ENCODE measurements at places on chromosomes 4 and X. TPM values are rescaled to one million over a fixed set of nuclear protein-coding genes. Genes with fewer than 3 reads are reported as not detected.

GRCh38 chrX:133850399-133850798 lies 135.0 kb downstream of the GPC3 start:
- H3K27ac ChIP-seq = peak overlapping the region; percentile 26
- DNase-seq = no peak
- H3K27me3 ChIP-seq = no peaks in the 10 kb centered on the region
- peaks cover 40% of the 10 kb centered on the region for H3K36me3 ChIP-seq
- H3K4me3 ChIP-seq = no peak overlapping the region

- no peaks in the 10 kb centered on the region for H3K27me3 ChIP-seq
- no peak for DNase-seq
- no peaks in the 10 kb centered on the region for H3K36me3 ChIP-seq
- no peaks in the 10 kb centered on the region for H3K4me1 ChIP-seq
- H3K4me3 ChIP-seq = no peak overlapping the region
These were observed 302.4 kb downstream of the TEX13A start for GRCh38 chrX:104918122-104918521.

GRCh38 chr4:17426222-17426621 lies 85.7 kb downstream of the QDPR start:
- peaks cover 13% of the 10 kb centered on the region for H3K27me3 ChIP-seq
- no peak overlapping the region for H3K4me3 ChIP-seq
- no peak for DNase-seq
- H3K36me3 ChIP-seq = no peaks in the 10 kb centered on the region
- no peak overlapping the region for H3K27ac ChIP-seq
- H3K4me1 ChIP-seq = no peaks in the 10 kb centered on the region

GRCh38 chr4:124519196-124519595 lies 193.3 kb downstream of the ANKRD50 start:
- no peaks in the 10 kb centered on the region for H3K36me3 ChIP-seq
- H3K27me3 ChIP-seq = no peaks in the 10 kb centered on the region
- H3K27ac ChIP-seq = no peak overlapping the region
- H3K4me3 ChIP-seq = no peak overlapping the region
- no peak for DNase-seq

- H3K4me1 ChIP-seq = no peaks in the 10 kb centered on the region
- H3K27me3 ChIP-seq = no peaks in the 10 kb centered on the region
- no peaks in the 10 kb centered on the region for H3K36me3 ChIP-seq
- H3K27ac ChIP-seq = no peak overlapping the region
These were observed 1112.1 kb upstream of the AGA start for GRCh38 chr4:178554352-178554751.

DNA sequence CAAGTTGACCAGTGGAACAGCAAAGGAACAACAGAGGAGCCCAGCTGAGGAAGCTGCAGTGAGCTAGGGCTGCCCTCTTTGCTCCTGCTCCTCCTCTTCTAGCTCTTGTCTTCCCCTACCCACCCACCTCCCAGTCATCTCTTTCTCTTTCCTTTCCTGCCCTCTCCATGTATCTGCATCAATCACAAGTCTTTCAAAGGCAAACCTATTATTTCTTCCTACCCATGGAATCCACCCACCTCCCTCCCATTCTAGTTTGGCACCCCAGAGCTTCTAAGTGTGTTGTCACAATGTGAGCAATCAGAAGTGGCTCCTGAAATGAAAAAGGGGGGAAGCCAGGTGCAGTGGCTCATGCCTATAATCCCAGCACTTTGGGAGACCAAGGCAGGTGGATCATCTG lies 69.3 kb downstream of the TSC22D3 start:
- H3K4me1 ChIP-seq = peaks cover 9% of the 10 kb centered on the region
- no peak overlapping the region for H3K4me3 ChIP-seq
- no peaks in the 10 kb centered on the region for H3K36me3 ChIP-seq
- no peak overlapping the region for H3K27ac ChIP-seq
- H3K27me3 ChIP-seq = no peaks in the 10 kb centered on the region

GRCh38 chrX:34332334-34332733 lies 200.2 kb upstream of the FAM47A start:
- no peak for DNase-seq
- H3K4me1 ChIP-seq = no peaks in the 10 kb centered on the region
- H3K27me3 ChIP-seq = no peaks in the 10 kb centered on the region
- H3K27ac ChIP-seq = no peak overlapping the region
- no peaks in the 10 kb centered on the region for H3K36me3 ChIP-seq

DNA sequence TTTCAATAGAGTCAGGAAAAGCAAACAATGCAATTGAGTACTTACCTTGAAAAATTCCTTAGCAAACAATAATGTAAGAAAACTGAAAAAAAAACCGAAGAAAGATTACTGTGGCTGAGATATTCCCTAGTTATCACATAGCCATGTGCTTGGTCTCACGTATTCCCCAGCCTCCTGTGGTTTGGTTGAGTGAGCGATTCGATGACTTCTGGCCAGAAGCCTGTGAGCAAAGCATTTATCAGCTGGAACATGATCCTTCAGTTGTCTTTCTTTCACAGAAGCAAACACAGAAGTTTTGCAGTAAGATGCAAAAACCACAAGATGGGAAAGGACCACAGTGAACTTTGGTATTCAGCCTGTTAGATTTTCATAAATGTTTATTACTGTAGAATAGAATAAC lies 1754.3 kb upstream of the AGA start:
- H3K4me1 ChIP-seq = no peaks in the 10 kb centered on the region
- no peaks in the 10 kb centered on the region for H3K27me3 ChIP-seq
- H3K36me3 ChIP-seq = no peaks in the 10 kb centered on the region
- no peak overlapping the region for H3K4me3 ChIP-seq
- no peak overlapping the region for H3K27ac ChIP-seq

DNA sequence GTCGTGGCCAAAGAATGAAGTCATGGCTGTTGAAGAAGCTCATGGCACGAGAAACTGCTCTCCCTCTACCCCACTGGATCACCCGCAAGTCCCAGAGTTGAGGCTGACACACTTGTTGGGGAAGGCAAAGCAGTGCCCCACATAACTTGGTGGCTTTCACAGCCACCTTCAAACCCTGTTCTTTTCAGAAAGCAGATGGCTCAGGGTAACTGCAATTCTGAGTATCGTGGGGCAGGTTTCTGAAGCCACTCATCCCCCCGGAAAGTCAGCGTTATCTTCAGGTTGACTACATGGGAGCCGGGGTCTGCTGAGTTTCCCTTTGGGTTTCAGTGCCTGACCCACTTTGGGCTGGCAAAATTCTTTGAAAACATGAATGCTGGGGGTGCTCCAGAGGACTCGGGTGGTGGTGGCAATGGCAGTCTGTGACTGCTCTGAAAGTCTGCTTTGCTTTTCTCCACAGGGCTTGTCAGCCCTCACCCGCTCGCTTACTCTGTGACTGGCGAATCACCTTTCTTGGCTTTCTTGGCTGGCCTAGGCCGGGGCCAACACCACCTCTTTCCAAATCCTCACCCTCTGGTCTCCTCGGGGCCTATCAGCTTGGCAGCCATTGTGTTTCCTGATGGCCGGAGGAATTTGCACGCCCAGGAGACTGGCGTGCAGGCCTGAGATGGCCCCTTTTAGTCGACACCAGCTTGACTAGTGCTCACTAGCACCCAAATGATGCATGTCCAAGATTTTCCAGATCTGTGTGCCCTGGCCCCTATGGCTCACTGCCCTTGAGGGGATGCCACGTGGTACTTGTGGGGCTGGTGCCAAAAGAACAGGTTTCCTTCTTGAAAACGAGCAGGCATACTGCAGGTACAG lies 7.3 kb downstream of the PPP1R3F start:
- DNase-seq = no peak
- H3K4me3 ChIP-seq = no peak overlapping the region
- no peaks in the 10 kb centered on the region for H3K36me3 ChIP-seq
- H3K27ac ChIP-seq = no peak overlapping the region
- no peaks in the 10 kb centered on the region for H3K27me3 ChIP-seq

DNA sequence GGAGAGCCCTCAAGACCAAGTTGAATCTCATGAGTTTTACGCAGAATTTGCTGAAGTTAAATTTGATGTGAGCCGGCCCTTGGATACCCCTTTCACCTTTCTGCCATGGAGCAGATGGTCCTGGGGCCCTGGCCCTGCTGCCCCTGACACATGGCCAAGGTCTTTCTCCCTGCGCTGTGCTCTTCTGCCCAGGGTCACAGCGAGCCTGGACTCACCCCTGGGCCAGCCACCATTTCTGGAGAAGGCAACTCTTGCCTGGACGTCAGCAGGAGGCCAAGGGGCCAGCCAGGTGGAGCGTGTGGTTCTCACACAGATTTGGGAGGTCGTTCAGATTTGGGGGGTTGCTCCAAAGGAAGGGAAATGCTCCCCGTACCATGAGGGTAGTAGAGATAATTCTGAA lies 30.0 kb downstream of the PCGF3 start:
- no peak overlapping the region for H3K4me3 ChIP-seq
- H3K4me1 ChIP-seq = no peaks in the 10 kb centered on the region
- H3K27me3 ChIP-seq = no peaks in the 10 kb centered on the region

GRCh38 chrX:42759881-42760280 lies 18.1 kb downstream of the PPP1R2C start:
- no peak overlapping the region for H3K27ac ChIP-seq
- H3K4me3 ChIP-seq = no peak overlapping the region
- no peaks in the 10 kb centered on the region for H3K36me3 ChIP-seq
- DNase-seq = no peak

DNA sequence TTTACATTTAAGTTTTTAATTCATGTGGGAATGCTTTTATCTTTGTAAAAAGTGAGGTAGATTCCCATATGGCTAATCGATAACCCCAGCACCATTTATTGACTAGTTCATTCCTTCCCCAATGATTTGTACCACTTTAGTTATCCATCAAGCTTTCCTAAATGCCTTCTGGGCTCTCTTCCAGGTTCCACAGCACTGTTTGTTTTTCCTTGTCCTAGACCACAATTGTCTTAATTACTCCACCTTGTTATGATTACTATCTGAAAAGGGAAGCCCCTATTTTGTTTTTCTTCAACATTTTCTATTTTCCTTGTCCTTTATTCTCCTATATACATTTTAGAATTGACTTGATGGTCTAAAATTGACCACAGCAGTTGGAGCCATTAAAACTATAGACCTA lies 48.5 kb upstream of the GPRIN3 start:
- H3K27me3 ChIP-seq = no peaks in the 10 kb centered on the region
- DNase-seq = no peak
- no peaks in the 10 kb centered on the region for H3K4me1 ChIP-seq
- H3K4me3 ChIP-seq = no peak overlapping the region
- no peak overlapping the region for H3K27ac ChIP-seq
- H3K36me3 ChIP-seq = no peaks in the 10 kb centered on the region

GRCh38 chr4:137359691-137360315 lies 172.5 kb downstream of the PCDH18 start:
- no peak overlapping the region for H3K27ac ChIP-seq
- no peaks in the 10 kb centered on the region for H3K36me3 ChIP-seq
- no peaks in the 10 kb centered on the region for H3K27me3 ChIP-seq
- DNase-seq = no peak

- H3K36me3 ChIP-seq = no peaks in the 10 kb centered on the region
- H3K27ac ChIP-seq = no peak overlapping the region
- no peak for DNase-seq
- H3K27me3 ChIP-seq = no peaks in the 10 kb centered on the region
- H3K4me3 ChIP-seq = no peak overlapping the region
These were observed 6.9 kb downstream of the ANK2 start for GRCh38 chr4:113056318-113056717.

DNA sequence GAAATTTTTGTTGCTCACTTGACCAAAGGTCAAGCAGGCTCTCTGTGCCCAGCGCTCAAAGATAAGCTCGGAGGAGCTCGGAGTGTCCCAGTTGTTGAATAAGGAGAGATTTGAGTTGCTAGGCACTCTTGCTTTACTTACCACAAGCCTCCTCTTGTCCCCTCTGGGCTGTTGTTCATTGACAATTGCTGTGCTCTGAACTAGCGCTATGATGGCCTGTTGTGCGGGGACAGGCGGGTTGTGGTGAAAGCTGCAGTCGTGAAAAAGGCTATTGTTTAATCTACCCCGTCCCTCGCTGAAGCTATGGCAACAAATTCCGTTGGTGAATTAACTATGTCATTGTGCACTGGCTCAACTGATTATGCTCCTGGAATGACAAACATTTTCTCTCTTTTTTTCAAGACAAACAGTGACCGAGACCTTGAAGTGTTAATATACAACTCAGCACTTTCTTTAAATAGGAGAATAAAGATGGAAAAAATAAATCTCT lies 21.0 kb upstream of the POLA1 start:
- no peaks in the 10 kb centered on the region for H3K36me3 ChIP-seq
- peak overlapping the region; percentile 46 for H3K4me3 ChIP-seq
- H3K27ac ChIP-seq = peak overlapping the region; percentile 79
- no peaks in the 10 kb centered on the region for H3K27me3 ChIP-seq
- DNase-seq = peak; percentile 78
- H3K4me1 ChIP-seq = peaks cover 51% of the 10 kb centered on the region

DNA sequence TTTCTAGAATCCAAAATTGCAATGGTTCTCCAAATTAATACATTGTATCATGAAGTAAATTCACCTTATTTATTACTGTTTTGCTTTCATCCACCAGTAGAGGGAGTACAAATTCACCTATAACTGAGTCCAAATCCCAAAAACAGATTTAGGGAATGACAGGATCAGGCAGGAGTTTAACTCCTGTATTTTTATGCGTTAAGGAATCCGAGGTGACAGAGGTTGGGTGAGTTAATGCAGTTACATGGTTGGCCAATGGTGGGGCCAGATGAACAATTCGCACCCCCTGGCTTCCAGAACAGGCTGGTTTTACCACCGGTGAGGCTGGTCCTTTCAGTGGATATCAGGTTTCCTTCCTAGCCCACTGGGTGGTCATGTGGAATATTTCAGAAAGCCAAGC lies 82.4 kb downstream of the MTNR1A start:
- H3K4me1 ChIP-seq = no peaks in the 10 kb centered on the region
- peaks cover 1% of the 10 kb centered on the region for H3K27me3 ChIP-seq
- peak; percentile 16 for DNase-seq
- no peak overlapping the region for H3K4me3 ChIP-seq
- no peak overlapping the region for H3K27ac ChIP-seq
- no peaks in the 10 kb centered on the region for H3K36me3 ChIP-seq

DNA sequence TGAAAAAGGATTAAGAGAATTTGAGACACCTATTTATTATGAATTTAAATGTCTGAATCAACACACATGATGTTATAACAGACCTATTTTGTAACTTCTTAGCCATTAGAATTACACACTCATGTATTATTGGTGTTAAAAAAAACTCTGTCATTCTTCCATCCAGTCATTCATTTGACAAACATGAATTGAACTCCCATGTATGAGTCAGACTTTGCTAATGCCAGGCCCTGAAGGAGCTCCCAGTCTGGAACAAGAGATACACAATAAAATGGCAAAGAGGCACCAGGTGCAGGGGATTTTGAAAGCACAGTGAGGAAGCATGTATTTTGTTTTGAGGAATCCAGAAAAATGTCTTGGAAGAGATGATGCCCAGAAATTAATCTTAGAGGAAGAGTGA lies 87.7 kb upstream of the EFHC2 start:
- no peaks in the 10 kb centered on the region for H3K36me3 ChIP-seq
- H3K4me1 ChIP-seq = peaks cover 16% of the 10 kb centered on the region
- peak; percentile 6 for DNase-seq
- H3K4me3 ChIP-seq = no peak overlapping the region
- H3K27ac ChIP-seq = no peak overlapping the region
- H3K27me3 ChIP-seq = no peaks in the 10 kb centered on the region

- H3K4me1 ChIP-seq = no peaks in the 10 kb centered on the region
- DNase-seq = no peak
- H3K4me3 ChIP-seq = no peak overlapping the region
- no peaks in the 10 kb centered on the region for H3K36me3 ChIP-seq
- H3K27me3 ChIP-seq = no peaks in the 10 kb centered on the region
These were observed 134.3 kb upstream of the VCX2 start for GRCh38 chrX:8305350-8305749.

- DNase-seq = no peak
- H3K27ac ChIP-seq = no peak overlapping the region
- H3K4me1 ChIP-seq = peaks cover 31% of the 10 kb centered on the region
- H3K36me3 ChIP-seq = no peaks in the 10 kb centered on the region
These were observed 67.1 kb upstream of the MYOZ2 start for GRCh38 chr4:119068529-119068962.

Gene SCRG1
- not detected for total RNA-seq

Gene CAPN6
- total RNA-seq = not detected

Gene LGI2
- total RNA-seq = not detected
